ENCODE measurements at places on chromosomes 5 and 9.

DNA sequence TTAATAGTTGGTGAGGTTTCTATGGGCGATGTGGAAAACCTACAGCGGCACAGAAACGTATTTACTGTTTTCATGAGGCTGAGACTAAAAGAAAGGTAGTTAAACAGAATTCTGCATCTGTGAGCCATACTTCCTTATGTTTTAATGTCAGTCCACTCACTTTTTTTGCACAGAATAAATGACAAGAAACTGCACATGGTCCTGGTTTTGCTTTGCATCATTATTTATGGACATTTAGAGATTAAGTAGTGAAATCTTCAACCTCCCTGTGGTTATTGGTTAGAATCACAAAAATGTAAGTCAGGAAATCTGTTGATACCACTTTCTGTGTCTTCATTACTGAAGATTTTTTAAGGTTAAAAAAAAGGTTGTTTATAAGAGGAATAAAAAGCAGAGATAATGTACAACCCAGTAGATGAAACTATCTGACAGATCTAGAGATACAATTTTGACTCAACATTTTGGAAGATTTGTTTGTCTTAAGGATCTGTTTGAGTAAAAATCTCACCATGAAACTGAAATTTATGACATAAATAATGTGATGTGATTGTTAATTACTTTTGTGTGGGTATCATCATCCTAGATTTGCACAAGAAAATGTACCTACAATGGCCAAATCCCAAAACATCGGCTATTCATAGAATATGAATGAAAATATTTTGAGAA is 2.4 kb downstream of the PRR16 start:
- DNase-seq: no peak

DNA sequence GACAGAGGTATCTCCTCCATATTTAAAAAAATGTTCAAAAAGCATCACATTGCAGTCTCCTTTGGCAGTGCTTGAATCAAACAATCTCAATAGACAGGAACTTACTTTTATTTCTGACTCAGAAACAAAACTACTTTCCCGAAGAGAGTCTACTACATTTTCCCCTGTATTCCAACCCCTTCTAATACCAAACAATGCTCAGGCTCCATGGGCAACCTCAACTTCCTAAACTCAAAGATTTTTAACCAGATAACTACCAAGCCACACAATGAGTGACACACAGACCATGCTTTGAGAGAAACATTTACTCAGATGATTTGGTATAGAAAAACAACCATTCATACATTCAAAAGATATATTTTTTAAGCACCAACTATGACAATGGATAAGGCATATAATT is 70.5 kb downstream of the APBA1 start:
- no peak for DNase-seq

DNA sequence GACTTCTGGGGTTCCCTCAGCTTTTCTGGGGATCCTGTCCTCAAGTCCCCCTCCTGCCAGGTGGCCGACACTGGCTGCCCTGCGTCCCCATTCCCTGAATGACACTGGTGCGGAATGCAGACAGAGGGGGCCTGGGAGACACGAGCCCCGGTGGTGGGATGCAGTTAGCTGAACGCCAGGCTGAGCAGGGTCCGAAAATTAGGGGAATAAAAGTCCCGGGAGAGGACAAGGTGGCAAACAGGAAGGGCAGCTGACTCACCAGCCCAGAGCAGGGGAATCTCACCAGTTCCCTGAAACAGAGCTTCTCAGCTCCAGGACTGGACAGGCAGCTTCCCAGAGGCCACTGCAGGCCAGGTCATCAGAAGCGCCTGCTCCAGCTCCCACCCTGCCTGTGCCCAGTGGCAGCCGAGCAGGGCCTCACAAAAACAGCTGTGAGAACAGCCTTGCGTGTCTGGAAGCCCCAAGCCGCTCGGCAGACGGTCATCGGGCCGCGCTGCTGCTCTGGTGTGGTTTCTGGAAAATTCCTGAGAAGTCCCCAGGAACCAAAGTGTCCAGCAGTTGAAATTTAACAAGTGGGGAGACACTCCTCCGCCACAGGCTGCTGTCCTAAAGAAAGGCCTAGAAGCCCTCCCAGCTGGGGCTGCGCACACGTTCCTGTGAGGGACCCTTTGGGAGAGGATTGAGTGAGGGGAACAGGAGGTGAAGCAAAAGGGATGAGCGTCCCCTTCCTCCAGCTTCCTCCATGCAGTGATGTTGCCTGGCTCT is 47.6 kb upstream of the EXOC3 start:
- DNase-seq: no peak

DNA sequence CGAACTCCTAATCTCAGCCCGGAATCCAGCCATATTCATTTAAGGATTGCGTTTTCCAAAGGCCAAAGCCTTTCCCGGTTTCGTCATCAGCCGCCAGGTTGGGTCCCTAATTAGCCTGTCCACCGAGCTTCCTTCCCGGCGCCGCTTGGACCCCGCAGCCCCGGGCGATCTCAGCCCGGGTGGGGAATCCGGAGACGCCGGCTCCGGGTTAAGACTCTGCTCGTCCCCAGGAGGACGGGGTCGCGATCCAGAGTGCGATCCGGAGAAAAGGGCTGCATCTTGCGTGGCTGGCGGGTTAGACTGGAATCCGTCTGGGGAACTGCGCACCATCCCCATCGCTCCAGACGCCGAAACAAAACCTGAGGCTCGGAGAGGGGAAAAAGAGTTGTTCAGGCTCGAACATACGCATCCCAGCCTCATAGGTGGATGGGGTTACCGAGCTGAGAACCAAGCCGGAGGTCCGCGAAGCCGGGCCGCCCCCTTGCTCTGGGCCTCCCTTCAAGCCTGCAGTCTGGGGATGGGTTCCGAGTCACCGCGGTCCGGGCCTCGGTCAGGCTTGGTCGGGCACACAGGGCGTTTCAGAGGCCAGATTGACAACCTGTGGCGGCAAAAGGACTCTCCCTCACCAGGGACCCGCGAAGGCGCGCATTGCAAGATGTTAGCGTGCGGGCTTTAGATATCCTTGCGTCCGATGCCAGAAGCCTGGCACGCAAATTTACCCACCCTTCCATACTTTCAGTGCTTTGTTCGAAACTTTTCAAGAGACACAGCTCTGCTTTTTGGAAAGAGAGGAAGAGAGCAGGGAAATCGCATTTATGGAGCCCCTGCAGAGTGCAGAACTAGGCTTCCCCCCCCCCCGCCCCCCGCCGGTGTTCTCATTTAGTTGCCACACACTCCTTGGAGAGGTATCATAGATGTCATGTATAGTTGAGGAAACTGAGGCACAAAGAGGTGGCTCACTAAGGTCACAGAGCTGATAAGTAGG is 7.9 kb downstream of the MSX2 start:
- no peak for DNase-seq

DNA sequence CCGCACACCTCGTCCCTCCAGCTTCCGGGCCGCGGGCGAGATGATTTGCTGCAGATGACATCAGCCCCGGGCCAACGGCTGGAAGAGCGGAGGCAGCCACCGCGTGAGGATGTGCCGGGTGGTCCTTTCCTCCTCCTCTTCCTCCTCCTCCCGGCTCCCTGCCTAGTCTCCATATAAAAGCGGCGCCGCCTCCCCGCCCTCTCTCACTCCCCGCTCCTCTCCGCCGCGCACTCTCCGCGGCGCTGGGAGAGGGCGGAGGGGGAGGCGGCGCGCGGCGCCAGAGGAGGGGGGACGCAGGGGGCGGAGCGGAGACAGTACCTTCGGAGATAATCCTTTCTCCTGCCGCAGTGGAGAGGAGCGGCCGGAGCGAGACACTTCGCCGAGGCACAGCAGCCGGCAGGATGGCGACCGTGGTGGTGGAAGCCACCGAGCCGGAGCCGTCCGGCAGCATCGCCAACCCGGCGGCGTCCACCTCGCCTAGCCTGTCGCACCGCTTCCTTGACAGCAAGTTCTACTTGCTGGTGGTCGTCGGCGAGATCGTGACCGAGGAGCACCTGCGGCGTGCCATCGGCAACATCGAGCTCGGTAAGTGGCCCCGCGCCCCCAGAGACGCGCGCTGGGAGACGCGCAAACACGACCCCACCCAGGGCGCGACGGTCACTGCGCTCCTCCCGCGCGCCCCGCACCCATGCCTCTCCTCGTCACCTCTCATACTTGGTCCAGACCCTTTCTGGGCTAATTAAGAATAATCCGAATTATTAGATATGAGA is at the start of gene MAP1B:
TSS of gene MAP1B (plus strand) at position 345 of the 770 bp plus-strand sequence. CDS start at position 402, 57 bp downstream.
- no peak for DNase-seq

DNA sequence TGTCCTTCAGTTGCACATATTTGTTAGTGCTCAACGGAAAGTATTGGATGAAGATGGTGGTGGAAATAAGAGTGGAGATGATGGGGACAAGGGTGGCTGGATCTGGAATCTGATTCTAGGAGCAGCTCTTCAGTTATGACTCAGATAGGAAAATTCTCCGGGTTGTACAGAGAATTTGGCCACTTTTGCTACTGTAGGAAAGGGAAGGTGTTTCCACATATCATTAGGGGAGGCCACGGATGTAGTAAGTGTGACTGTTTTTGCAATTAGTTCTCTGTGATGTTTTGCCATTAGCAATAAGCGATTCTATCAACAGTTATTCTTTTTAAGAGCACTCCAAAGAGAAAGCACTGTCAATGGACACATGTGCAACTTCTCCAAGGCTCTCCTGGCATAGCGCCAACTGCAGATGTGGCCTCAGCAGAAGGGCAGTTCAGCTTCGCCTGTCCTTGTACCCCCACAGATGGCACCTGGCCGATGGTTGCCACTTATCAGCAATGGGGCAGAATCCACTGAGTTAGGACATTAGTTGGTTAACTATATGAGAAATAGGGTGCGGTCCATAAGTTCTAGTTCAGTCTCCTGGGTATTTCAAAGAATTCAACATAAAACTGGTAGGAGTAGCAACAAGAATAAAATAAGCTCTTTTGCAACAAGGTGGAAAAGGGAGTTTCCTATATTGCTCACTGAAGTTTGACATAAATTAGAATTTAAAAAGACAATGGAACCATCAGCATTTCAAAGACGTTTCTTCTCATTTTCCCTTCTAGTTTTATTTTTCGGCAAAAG is 96.3 kb downstream of the ARSB start:
- DNase-seq: no peak

DNA sequence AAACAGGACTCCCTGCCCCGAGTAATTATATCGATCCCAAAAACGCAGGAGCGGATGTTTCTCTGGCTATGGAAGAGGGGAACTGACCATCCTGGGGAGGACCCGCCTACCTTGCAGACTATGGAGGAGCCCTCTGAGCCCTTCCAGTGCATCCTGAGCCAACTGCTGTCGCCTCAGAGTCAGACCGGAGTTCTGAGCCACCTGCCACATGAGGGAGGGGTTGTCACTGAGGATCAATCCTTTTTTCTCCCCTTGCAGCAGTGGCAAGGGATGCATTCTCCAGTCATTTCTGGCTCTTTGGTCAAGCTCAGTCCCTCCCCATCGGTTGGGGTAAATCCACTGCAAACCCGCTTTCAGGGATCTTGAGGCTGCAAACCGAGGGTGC is 709 bp downstream of the FANCG start:
- no peak for DNase-seq

- peak; percentile 40 for DNase-seq
Measured at GRCh38 chr5:141618030-141618803, 583 bp downstream of the DIAPH1 start.

- no peak for DNase-seq
Measured at GRCh38 chr9:106621313-106622163, 241.4 kb upstream of the ZNF462 start.

GRCh38 chr9:99905833-99906402 is 536 bp upstream of the STX17 start:
- no peak for DNase-seq

- DNase-seq: no peak
Measured at GRCh38 chr9:21680590-21680989, 121.8 kb upstream of the MTAP start.

- DNase-seq: no peak
Measured at GRCh38 chr9:76419782-76420380, 25.7 kb upstream of the RFK start.

GRCh38 chr9:88737876-88738275 is 202.9 kb downstream of the NXNL2 start:
- no peak for DNase-seq

DNA sequence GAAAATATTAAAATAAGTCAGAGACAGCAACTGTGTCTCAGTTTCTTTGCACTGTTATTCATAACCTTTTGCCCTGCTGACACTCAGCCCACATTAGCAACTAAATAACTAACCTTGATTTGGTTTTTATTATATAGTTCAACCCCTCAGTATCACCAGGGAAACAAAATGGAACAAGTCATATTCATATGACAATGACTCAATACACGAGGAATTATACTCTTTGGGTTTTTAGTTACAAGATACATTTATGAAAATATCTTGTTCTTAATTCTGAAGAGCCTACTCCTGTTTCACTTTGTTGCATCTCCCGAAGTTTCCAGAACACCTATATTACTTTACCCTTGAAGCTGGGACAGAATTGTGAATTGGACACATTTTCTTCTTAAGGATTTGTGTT is 845.4 kb downstream of the EFNA5 start:
- no peak for DNase-seq

GRCh38 chr9:25658571-25658970 is 19.7 kb downstream of the TUSC1 start:
- DNase-seq: no peak

- no peak for DNase-seq
Measured at GRCh38 chr5:6739603-6740002, 26.4 kb downstream of the TENT4A start.

- DNase-seq: no peak
Measured at GRCh38 chr9:97136421-97136820, 97.5 kb upstream of the CTSV start.

GRCh38 chr9:115746496-115746895 is 407.1 kb upstream of the PAPPA start:
- no peak for DNase-seq

DNA sequence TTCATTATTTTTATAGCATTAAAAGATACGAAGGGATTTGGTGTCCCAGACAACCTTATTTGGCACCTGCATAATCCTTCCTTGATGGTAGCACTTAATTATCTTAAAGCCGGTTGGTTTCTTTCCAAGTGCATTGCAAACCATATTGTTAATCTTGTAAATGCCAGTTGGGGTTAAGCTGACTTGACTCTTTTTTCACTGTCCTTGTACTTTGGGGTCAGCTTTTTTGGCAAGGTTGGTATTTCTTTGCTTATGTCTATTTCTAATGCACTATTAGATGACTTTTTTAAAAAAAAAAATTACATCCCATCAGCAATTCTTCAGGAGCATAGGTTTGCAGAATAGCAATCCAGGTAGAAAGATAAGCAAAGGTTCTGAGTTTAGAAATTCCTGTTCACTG is 466.8 kb upstream of the TLE4 start:
- no peak for DNase-seq

DNA sequence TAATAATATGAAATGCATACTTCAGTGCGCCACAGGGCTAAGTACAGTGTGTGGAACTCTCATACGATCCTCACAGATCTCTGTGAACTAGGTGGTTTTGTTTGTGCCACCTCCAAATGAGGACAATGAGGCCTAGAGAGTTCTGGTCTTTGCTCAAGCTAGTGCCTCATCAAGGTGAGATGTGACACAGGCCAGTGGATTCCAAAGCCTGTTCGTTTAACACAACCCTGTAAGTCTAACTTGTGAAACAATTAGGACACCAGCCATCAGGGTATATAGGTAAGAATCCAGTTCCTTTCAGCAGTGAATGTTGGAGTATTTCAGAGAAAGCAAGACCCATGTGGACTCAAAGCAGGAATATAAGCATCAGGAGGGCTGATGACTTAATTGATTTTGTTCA is 130.7 kb upstream of the GAS1 start:
- DNase-seq: no peak

- DNase-seq: no peak
Measured at GRCh38 chr5:155746367-155747038, 580.5 kb upstream of the SGCD start.

- DNase-seq: no peak
Measured at GRCh38 chr9:35106343-35106730, 3.4 kb upstream of the STOML2 start.

- no peak for DNase-seq
Measured at GRCh38 chr5:59008816-59009473, 426.1 kb downstream of the RAB3C start.

- DNase-seq: no peak
Measured at GRCh38 chr9:89919171-89919681, 314.4 kb downstream of the GADD45G start.

All from stimulated activated CD8-positive, alpha-beta memory T cell treated with anti-CD3 and anti-CD28 coated beads, Interleukin-7, amount 100 ng/mL, for 24 hours (primary cell).